Kidney epithelial cell (primary cell): ENCODE measurements at places on chromosomes 4 and X.

DNA sequence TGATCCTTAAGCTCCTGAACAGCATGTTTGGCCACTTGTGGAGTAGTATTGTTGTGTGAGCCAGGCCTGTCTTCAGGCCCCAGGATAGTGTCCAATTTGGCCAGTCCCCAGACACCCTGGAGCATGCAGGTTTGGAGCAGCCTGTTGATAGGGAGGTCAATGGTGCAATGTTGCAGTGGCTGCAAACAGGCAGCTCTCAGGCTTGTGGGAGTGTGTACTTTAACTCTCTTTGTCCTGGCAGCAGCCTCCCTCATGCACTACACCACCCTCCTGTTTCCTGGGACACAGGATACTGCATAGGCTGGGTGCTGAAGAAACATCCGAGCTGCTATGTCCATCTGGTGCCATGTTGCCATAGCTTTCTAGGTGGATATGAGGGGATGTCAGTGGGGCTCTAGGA lies 24.0 kb downstream of the TECRL start:
- DNase-seq: no peak

DNA sequence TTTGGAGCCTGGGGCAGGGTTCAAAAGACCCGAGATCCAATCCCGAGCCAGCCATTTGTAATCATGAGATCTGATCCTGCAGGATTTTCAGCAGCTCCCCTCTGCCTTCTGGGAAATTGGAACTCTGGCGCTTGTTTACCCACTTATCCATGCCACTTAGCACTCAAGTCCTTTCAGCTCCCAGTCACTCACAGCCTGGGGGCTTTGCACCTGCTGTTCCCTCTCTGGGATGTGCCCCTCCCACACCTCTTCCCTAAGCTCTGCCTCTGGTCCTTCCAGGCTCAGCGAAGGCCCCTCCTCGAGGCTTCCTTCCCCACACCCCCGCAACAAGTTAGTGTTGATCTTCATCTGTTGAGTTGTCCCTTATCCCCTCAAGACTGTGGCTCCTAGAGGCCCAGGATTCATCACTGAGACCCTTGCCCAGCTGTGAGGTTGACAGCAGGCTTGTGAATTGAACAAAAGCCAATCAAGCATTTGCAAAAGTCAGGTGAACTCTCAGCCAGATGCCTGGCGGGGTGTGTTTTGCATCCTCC lies 99.1 kb upstream of the AFAP1 start:
- no peak for DNase-seq

DNA sequence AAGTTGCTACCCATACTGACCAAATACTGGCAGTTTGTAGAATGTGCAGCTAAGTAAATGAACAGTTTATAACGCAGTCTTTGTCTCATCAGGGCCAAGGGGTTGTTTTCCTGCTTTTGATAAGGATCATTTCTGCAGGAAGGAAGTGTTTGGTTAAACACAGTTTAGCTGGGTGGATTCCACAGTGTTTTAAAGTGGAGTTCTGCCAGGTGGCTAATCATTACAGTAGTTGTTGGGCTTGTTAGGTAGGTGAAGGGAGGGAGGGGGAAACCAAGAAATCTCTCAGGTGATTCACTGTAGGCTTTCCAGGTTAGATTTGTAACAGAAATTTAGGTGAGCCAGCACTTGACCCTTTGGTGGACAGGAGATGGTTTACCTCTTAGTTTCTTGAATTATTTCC lies 58.1 kb downstream of the FNIP2 start:
- peak; percentile 65 for DNase-seq

DNA sequence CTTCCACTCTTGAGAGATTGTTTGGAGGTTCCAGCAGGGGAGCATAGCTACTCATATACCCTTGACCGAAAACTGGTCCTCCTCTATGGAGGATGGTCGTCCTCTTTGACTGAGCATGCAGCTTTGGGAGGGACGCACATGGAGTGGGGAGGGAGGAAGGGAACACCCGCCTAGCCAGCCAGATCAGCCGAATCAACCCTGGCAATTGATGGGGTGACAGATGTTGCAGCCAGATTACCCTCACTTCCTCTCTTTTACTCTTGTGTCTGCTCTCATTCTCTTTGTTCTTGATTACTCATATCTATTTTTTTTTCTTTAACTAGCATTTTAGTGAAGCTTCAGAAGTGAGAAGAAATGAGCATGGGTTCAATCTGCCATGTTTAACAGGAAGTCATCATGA lies 19.6 kb downstream of the MGST2 start:
- DNase-seq: no peak

DNA sequence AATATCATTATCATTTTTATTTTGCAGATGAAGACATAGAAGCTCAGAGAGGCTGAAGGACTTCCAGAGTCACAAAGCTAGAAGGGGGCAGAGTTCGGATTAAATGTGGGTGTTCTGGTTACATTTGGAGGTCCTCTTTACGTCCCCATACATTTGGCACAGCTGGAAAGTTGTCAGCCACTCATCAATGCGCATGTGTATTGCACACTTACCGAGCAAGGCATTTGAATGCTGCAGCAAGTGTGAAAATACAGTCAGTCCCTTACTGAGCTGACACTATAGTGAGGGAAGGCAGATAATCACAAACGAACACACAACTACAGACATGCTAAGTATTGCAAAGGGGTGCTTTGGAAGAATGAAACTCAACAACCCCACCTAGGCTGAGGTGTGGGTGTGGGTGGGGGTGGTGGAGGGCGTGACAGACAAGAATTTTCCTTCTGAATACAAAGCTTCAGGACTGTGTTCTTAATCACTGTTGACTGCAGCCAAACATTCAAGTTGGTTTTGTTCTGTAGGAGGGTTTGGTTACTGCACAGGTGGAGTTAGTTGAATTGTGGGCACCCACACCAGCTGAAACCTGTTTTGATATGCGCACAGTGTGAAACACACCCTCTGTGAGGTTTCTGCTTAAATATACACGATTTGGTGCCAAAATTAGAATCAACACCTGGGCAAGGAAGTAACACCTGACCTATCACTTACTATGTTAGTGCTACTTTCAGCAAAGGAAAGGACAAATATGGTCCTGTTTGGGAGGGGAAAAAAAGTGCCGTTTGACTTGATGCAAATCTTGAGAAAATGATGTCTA lies 72.4 kb downstream of the COQ2 start:
- DNase-seq: no peak

DNA sequence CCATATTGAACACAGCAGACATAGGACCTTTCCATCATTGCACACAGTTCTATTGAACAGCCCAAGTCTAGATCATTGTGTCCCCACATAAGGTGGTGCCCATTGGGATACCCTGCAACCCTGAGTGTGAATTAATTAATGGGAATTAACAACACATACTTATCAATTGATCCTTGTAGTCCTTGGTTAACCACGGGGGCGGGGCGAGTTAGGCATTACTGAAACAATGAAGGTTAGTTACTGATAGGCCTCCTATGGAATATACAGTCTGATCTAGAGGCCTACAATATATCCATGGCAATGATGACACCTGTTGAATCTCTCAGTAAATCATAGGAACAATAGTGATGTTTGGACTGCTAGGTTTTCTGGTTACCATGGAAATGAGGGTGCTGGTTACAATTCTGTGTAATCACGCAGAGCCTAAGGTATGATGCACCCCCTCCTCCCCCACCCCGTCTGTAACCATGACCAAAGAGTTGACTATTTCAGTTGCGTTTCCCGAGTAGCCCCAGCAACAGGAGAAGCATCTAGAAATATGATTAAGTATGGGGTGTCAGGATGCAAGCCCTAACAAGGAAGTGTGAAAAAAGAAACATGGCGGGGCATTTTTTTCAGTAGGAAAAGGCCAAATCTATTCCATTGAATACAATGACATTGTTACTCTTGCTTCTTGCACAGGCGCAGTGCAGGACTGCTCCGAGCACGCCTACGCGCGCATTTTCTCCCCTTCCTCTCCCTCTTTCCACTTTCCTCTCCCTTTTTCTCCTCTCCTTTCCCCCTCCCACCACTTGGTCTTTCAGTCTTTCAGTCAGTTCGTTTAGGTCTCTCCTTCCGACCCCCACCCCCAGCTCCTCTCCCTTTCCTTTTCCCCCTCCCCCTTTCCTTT lies 677 bp upstream of the NONO start:
- peak; percentile 51 for DNase-seq

DNA sequence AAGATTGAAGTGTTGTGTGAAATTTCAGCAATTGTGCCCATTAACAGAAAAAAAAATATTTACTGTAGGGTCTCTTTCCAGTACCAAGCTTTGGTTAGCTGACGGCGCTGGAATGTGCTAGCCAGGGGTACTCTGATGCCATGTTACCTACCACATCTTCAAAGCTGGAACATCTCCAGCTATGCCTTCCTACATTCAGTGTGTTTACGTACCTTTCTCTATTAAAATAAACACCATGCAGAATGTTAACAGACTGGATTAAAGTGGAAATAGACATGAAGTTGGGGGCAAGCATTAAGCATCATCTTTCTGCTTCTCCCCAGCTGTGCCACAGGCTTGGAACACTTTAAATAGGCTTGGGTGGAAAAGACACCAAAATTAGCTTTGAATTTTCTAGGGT lies 65.9 kb downstream of the USP38 start:
- no peak for DNase-seq

GRCh38 chr4:183550345-183551093 lies 45.7 kb downstream of the ING2 start:
- no peak for DNase-seq

- no peak for DNase-seq
Observed at GRCh38 chrX:13717700-13718472, 16.5 kb downstream of the TRAPPC2 start.

- no peak for DNase-seq
Observed at GRCh38 chrX:44245733-44246132, 97.7 kb downstream of the EFHC2 start.

DNA sequence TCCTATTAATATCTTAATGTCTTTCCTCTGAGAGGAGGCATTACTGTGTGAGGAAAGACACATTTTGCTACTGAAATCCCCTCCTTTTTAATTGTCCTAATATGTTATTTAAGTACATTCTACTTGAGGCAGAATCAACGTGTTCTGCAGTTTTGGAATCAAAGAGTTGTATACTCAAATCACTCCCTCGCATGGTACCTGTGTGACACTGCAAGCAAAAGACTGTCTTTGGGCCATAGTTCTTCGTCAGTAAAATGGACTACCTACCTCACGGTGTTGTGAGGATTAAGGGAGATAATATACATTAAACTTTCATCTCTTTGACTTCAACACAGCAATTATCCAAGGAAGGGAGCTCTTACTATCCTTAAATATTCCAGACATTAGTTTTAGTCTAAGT lies 61.5 kb downstream of the TIGD2 start:
- no peak for DNase-seq

DNA sequence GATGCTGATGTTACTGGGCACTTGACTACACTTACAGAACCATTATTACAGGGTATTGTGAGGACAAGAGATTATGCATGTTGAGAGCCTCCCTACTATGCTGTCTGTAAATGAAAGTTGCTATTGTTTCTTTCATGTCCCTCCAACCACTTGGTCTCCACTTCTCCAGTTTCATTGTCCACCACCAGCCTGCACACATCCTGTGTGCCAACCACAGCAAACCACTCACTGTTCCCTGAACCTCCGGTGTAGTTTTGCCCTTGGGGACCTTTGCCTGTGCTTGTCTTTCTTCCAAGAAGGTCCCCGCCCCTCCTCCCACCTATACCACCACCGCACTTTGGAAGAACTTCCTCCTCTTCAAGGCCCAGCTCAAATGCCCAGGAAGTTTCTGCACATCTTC lies 43.1 kb upstream of the AFF2 start:
- DNase-seq: no peak

- peak; percentile 93 for DNase-seq
Observed at GRCh38 chr4:145731028-145731427, 51.1 kb downstream of the C4orf51 start.

GRCh38 chrX:13716905-13717304 lies 17.5 kb downstream of the TRAPPC2 start:
- DNase-seq: no peak
